Naive thymus-derived CD4-positive, alpha-beta T cell (primary cell): ENCODE measurements at places on chromosomes 7 and 10. TPM values are rescaled to one million over a fixed set of nuclear protein-coding genes. Genes with fewer than 3 reads are reported as not detected.

DEPP1 gene
- total RNA-seq = 4.0 and 4.4 TPM in 2 replicates

WDR91 gene
- 37.0 TPM for total RNA-seq

CPEB3 gene
- 2.0 TPM for total RNA-seq

KEL gene
- total RNA-seq = not detected

SPDYE16 gene
- 0.49 TPM for total RNA-seq

GPR37 gene
- total RNA-seq = not detected in 2 replicates

PHYHIPL gene
- not detected for total RNA-seq

LGI1 gene
- total RNA-seq = not detected in 2 replicates

ASB10 gene
- not detected for total RNA-seq

NOS3 gene
- total RNA-seq = 2.8 TPM

NKX1-2 gene
- total RNA-seq = not detected in 2 replicates

MACROH2A2 gene
- 3.1 TPM for total RNA-seq

GPER1 gene
- not detected for total RNA-seq

C10orf62 gene
- total RNA-seq = not detected

CLCN1 gene
- not detected for total RNA-seq

NANOS1 gene
- 0.24 and 0.71 TPM in 2 replicates for total RNA-seq

AMZ1 gene
- 0.80 TPM for total RNA-seq

IFIT2 gene
- 8.4 TPM for total RNA-seq

PAX4 gene
- total RNA-seq = not detected

OR6B1 gene
- total RNA-seq = not detected in 2 replicates

UFSP1 gene
- total RNA-seq = 11.1 TPM

SFTPA1 gene
- total RNA-seq = not detected

COL13A1 gene
- total RNA-seq = not detected

NCF1 gene
- total RNA-seq = 0.92 and 2.3 TPM in 2 replicates

NPSR1 gene
- total RNA-seq = not detected

DENND2A gene
- total RNA-seq = not detected

LRRC18 gene
- not detected in 2 replicates for total RNA-seq

MOSPD3 gene
- total RNA-seq = 14.7 TPM

TSPAN15 gene
- 1.8 TPM for total RNA-seq

EBLN1 gene
- total RNA-seq = not detected

LLCFC1 gene
- not detected for total RNA-seq

WIPF3 gene
- total RNA-seq = not detected in 2 replicates

FFAR4 gene
- not detected for total RNA-seq

NOD1 gene
- total RNA-seq = 17.3 TPM
